ENCODE measurements at places on chromosomes 12 and 14.

DNA sequence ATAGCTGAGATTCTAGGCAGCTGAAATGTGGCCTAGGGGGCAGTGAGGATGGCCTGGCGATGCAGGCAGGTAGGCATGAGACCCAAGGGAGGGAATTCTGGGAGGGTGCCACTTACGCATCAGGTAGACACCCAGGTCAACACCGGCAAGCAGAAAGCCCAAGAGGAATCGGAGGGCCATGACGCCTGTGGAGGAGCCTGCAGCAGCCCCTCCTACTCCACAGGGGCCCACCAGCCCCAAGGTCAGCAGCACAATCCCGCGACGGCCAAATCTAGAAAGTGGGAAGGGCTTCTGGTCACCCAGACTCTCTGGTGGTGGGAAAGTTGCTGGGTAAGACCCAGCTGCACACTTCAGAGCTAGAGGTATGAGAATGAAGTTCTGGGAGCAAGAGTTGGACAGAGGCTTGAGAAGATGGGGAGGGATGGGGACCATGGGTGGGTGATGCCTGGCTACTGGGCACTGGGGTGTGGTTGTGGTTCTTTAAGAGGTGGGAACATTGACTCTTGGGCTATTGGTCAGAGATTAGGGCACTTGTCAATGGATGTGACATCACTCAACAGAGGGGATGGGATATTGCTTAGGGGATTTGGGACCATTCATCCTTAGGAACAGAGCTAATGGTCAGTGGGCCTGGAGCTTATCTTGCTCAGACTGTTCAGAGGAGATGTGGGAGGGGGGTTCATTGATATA lies 3.4 kb downstream of the SLC22A17 start:
- DNase-seq: no peak

DNA sequence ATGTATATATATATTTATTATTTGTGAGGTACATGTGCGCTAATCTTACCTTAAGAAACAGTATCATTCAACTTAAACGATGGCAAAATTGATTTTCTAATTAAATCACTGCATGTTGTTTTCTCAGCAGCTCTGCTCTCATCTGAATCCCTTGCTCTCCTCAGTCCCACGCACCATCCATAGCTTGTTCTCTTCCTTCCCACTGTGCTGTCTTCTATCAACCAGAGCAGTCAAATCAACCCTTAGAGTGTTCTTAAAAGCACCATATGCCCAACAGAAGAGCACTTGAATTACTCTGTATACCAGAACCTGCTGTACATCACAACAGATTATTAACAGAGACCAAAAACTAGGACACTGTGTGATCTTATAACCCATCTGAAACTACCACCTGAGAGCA lies 209.4 kb upstream of the G2E3 start:
- DNase-seq: no peak

DNA sequence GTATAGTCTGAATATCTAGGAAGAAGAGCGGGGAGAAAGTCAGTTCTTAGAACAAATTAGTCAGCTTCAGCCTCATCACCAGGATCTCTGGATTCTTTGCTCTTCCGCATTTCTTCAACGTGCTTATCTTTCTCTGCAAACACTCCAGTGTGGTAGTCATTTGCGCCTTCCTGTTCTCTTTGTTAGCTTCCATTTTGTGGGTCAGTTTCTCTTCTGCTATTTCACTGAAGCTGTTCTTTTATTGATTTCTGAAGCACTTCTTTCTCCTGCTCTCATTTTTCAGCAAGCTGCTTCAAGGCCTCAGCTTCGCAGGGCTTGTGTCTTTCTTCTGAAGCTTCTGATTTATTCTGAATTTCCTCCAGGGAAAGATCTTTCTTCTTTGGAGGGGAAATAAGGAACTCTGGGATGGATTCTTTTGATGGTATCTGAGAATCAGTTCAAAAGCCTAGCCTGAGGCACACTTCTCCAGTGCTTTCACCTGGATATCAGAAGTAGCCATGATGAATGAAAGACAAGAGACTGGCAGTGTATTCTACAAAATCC lies 13.5 kb downstream of the AMN1 start:
- DNase-seq: no peak

DNA sequence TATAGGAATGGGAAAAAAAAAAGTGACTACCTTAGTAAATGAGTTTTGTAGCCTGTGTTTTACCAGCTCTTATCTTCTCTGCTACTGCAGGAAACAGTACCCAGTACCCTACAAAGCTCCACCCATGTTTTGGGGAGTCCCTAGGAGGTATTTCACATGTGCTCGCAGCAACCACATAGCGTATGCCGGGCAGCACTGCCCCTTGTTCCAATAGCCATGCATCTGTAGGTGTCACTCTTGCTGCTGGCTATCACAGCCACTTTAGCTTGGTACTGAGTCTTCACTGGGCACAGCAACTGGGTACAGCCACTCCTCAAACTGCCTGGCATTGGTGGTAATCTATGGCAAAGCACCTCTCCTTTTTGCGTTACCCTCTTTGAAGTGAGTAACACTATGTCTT lies 2.0 kb upstream of the MDM1 start:
- DNase-seq: no peak

GRCh38 chr14:69317102-69317755 lies 57.3 kb downstream of the GALNT16 start:
- DNase-seq: peak; percentile 35

DNA sequence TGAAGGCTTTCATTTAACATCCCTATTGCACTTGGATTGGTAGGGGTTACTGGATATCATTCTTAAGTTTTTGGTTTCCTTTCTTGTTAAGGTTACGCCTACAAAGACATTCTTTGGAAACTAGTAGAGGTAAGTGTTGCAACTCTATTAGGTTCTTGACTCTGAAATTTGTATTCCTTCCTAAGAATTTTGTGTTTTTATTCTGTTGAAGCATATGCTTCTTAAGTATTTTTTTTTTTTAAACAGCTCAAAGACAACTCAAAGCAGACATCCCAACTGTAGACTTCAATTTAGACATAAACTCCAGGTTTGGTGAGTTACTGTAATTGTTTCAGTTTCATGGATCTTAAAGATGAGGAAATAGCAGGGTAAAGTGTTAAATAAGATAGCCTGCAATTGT lies 1.1 kb upstream of the RBMS2 start:
- DNase-seq: no peak

GRCh38 chr12:26748412-26748740 lies 84.6 kb downstream of the ITPR2 start:
- DNase-seq: no peak

DNA sequence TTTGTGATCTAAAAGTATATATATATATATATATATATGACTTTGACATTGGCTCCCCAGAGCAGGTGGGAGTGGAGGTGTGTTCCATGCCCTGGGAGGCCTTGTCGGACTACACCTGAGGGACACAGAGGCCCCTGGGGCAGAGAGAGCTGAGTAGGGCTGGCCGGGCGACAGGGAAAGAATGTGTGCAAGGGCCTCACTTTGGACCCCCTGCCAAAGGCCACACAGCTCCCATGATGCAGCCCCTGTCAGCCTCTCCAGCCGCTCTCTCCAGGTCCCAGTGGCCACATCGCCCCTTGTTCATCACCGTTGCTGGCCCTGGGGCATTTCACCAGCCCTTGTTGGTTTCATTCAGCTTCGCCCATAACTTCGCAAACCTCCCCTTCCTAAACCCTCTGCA lies 123.9 kb downstream of the BCL11B start:
- DNase-seq: peak; percentile 43

DNA sequence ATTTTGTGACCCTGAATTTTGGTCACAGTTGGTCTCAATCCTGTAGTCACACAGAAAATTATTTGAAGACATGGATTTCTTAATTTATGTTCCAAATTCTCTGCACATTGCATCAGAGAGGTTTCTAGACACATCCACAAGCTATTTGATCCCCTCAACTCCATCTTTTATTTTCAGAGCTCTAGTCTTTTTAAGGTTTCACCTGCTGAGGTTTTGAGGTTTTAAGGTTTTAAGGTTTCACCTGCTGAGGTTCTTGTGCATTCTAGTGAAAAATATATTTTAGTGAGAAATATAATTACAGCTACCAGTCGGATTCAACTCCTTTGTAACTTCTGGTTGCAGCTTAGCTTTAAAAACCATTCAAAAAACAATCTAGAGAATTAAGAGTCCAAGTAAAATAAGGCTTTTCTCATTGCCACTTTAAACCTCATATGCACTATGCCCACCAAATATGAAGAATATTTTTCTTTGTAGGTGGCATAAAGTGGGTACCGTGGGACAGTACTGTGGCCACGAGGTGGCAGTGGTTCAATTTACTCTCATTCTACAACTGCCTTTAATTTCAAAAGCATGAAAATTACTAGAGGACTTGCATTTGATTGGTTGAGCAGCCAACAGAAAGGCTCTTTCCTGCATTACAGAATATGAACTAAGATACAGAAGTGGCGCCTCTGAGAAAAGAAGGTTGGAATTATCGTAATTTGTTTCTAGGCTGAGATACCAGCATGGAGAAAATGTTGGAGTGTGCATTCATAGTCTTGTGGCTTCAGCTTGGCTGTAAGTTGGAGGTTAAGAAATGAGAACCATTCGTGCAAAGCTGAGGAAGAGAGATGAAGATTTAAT lies 366.5 kb upstream of the OR4E1 start:
- DNase-seq: no peak

DNA sequence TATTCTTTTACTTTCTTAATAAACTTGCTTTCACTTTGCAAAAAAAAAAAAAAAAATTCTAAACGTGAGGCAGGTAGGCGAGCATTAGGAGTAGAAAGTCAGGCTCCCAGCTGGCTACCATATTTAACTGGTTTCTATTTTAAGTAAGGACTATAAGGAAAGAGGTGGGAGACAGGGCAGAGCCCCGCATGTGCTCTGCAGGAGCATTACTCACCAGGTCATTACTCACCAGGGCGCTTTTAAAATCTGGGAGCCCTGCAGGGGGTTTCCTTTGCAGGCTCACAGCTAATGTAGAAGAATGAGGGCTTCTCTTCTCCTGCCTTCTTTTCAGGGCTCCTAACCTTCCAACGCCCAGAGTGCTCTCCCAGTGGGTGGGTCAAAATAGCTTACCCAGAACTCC lies 14.0 kb upstream of the DPF3 start:
- DNase-seq: no peak

GRCh38 chr14:38255408-38255672 lies 553 bp downstream of the CLEC14A start:
- DNase-seq: peak; percentile 58

GRCh38 chr14:104218361-104219180 lies 80.2 kb downstream of the KIF26A start:
- no peak for DNase-seq

DNA sequence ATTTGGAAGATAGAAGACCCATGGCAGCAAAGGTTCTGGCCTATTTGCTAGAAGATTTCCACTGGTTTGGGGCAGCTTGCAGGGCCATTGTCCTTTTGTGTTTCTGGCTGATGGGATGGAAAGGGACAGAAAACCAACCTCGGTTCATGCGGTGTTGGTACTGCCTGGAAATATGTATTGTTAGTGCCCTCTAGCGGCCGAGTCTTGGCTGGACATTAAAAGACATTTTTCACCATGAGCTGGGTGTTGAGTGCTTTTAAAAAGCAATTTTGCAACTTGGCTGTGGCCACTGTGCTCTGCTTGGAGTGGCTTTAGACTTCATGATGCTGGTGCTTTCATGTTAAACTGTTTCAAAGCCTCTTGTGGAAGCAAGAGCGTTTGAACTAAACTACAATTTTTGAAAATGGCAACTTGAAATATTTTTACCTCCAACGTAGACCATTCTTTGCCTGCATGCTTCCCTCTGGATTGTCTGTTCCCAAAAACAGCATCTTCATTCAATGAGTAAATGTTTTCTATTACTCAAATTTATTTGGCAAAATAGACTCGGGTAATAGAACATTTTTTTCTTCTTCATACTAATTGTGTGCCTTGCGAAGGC lies 102.7 kb upstream of the TBX5 start:
- peak; percentile 77 for DNase-seq

DNA sequence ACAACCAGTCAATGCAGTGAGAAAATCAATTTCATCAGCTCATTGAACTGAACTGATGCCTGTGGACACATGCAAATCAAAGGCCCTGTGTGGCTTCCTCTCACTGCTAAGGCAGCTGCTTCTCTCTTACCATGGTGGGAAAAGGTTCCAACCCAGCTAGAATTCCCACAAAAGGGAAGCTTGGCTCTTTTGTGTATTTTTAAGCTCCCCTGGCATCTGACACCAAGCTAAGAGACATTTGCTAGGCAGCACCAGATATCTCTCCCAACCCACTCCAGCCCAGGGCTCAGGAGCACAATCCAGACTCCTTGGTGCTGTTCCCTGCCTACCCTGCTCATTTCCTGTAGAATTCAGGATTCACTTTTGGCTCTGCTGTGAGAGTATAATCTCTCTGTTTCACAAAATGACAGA lies 129.6 kb downstream of the GXYLT1 start:
- DNase-seq: no peak

- DNase-seq: peak; percentile 94
Measured at GRCh38 chr12:66169221-66170170, at the start of gene TMBIM4. TSS of gene TMBIM4 (minus strand) at chr12:66169996. CDS start at chr12:66169951, 45 bp downstream.

- DNase-seq: no peak
Measured at GRCh38 chr12:20731274-20731673, 36.1 kb downstream of the SLCO1C1 start.

DNA sequence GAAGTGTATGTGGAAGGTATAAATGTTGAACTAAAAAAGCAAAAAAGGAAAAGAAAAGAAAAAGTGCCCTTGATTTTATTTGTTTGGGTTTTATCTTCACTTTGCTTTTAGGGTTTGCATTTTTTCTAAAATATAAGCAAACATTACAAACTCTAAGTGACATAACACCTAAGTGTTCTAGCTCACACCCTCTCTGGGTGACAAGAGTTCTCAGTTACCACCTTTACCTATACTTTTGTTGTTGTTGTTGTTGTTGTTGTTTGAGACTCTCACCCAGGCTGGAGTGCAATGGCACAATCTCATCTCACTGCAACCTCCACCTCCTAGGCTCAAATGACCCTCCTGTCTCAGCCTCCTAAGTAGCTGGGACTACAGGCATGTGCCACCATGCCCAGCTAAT lies 13.0 kb downstream of the KLRG1 start:
- DNase-seq: no peak

GRCh38 chr12:23930599-23930998 lies 18.9 kb downstream of the SOX5 start:
- no peak for DNase-seq

Data from activated CD8-positive, alpha-beta memory T cell treated with anti-CD3 and anti-CD28 coated beads for 24 hours (primary cell).